Tibial nerve (tissue), 4 donors: ENCODE measurements at places on chromosomes 3 and 15.
A peak's percentile ranks its signal among the peaks of the same experiment; 100 is the strongest.

GRCh38 chr3:46693038-46693891 lies at the start of gene ALS2CL:
Gene ALS2CL, minus strand, starts transcription at chr3:46693679. Its CDS starts 4,239 bp downstream, at chr3:46689440.
- H3K27ac ChIP-seq, result peak within 1 kb of the TSS; percentile 74
- no peaks in the 10 kb centered on the region for H3K36me3 ChIP-seq
- peak within 1 kb of the TSS; percentile 77 for H3K4me3 ChIP-seq
- peaks cover 67% of the 10 kb centered on the region for H3K4me1 ChIP-seq

- H3K36me3 ChIP-seq, result no peaks in the 10 kb centered on the region
- DNase-seq, result no peak
- no peak overlapping the region for H3K4me3 ChIP-seq
Measured at GRCh38 chr3:114420072-114420471, 126.2 kb downstream of the TIGIT start.

DNA sequence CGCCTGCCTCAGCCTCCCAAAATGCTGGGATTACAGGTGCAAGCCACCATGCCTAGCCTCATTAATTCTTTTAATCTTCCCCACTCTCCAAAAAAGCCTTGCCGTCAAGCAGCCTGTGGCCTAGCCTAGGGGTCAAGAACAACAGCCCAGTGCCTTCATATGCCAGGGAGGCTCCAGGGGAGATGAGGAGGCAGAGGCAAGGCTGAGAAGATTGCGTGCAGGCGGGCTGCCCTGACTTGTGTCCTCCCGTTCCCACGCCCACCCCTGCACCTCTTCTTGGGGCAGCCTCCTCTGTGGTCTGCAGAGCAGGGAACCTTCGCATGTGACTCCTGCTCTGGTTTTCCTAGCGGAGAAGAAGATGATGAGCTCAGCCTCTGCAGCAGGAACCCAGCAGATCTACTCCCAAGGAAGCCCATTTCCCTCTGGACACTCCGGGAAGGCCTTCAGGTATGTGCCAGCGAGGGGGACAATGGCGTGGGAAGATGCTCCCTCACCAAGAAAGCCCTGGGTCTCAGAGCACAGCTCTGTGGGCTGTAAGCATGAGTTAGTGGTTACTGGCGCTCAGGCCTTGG lies 118.5 kb upstream of the ABHD17C start:
- DNase-seq, result no peak
- H3K27me3 ChIP-seq, result no peaks in the 10 kb centered on the region
- no peak overlapping the region for H3K4me3 ChIP-seq
- H3K27ac ChIP-seq, result no peak overlapping the region
- no peaks in the 10 kb centered on the region for H3K4me1 ChIP-seq
- no peaks in the 10 kb centered on the region for H3K36me3 ChIP-seq

DNA sequence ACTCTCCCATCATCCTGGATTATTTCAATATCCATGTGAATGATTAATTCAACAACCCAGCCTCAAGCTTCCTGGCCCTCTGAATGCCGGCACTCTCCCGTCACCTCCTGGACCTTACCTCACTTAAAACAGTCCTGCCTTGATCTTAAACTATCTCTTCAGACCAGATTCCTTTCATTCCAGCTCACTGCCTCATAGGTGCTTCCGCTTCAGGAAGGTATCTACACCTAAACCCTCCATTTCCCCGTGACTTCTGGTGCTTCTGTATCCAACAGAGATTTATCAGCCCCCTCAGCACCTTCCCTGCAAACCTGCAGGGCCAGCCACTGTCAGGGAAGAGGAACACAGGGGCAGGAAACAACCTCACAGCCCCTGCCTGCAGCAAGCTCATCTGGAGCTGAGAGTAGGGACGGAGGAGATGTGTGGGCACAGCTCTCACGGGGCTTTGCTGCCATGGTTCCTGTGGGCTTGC lies 98.9 kb upstream of the TJP1 start:
- H3K4me3 ChIP-seq, result no peak overlapping the region
- no peak for DNase-seq
- H3K36me3 ChIP-seq, result no peaks in the 10 kb centered on the region
- no peaks in the 10 kb centered on the region for H3K4me1 ChIP-seq
- H3K27me3 ChIP-seq, result no peaks in the 10 kb centered on the region
- no peak overlapping the region for H3K27ac ChIP-seq

DNA sequence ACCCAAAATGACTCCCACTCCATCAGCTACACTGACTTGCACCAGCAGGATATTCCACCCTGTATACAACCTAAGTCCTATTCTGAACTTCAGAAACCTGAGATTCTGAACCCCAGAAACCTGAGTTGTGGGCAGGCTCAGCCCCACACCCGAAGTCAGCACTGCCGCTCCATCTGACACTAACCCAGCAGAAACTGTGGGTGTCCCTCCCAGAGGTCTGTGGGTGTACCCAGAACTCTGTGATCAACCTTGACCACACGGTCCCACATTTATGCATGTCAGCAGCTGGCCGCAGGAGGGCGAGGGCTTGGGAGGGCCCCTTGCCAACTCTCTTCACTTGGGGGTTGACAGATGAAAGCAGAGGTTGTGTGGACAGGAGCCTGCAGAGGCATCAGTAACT lies 9.3 kb downstream of the OXTR start:
- no peaks in the 10 kb centered on the region for H3K36me3 ChIP-seq
- H3K27ac ChIP-seq, result no peak overlapping the region
- no peaks in the 10 kb centered on the region for H3K4me1 ChIP-seq
- H3K27me3 ChIP-seq, result no peaks in the 10 kb centered on the region

GRCh38 chr3:94004301-94004910 lies 24.0 kb downstream of the STX19 start:
- DNase-seq, result no peak
- H3K27me3 ChIP-seq, result no peaks in the 10 kb centered on the region
- no peak overlapping the region for H3K27ac ChIP-seq
- H3K4me1 ChIP-seq, result peaks cover 19% of the 10 kb centered on the region
- H3K4me3 ChIP-seq, result peak overlapping the region; percentile 21
- H3K36me3 ChIP-seq, result no peaks in the 10 kb centered on the region

GRCh38 chr15:74873756-74874424 lies 725 bp upstream of the SCAMP2 start:
- peak overlapping the region; percentile 91 for H3K27ac ChIP-seq
- H3K27me3 ChIP-seq, result no peaks in the 10 kb centered on the region
- peaks cover 44% of the 10 kb centered on the region for H3K4me1 ChIP-seq
- H3K4me3 ChIP-seq, result peak overlapping the region; percentile 69
